NT2/D1 (cell line): ENCODE measurements at places on chromosomes 6 and 20.

DNA sequence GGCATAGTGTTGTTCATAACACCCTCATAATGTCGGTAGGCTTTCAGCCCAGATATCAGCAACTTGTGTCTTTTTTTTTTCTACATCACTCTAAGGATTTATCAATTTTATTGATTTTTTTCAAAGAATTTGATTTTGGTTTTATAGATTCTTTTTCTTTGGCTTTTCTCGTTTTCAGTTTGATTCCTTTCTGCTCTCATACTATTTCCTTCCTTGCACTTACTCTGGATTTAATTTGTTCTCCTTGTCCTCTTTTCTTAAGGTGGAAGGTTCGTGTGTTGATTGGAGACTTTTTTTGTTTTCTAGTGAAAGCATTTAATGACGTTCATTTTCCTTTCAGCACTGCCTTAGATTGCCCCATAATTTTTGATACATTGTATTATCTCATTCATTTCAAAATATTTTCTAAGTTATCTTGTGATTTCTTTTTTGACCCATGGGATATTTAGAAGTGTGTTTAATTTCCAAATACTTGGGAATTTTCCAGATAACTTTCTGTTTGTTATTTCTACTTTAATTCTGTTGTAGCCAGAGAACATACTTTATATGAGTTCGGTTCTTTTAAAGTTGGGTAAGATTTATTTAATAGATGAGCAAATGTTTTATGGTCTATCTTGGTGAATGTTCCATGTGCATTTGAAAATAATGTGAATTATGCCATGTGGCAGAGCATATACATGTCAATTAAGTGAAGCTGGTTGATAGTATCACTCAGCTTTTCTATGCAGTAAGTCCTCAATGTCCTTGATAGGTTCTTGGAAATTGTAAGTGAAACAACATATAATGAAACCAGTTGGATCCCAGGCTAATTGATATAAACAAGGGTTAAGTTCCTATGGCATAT, 62.8 kb downstream of the IRF4 start:
- DNase-seq = no peak

GRCh38 chr6:164108869-164109769, 694.6 kb downstream of the QKI start:
- DNase-seq = no peak

- DNase-seq = no peak
These were observed 86.2 kb upstream of the NFATC2 start for GRCh38 chr20:51628533-51629398.

- peak; percentile 86 for DNase-seq
These were observed 82.7 kb upstream of the TOP1 start for GRCh38 chr20:40945754-40946450.

DNA sequence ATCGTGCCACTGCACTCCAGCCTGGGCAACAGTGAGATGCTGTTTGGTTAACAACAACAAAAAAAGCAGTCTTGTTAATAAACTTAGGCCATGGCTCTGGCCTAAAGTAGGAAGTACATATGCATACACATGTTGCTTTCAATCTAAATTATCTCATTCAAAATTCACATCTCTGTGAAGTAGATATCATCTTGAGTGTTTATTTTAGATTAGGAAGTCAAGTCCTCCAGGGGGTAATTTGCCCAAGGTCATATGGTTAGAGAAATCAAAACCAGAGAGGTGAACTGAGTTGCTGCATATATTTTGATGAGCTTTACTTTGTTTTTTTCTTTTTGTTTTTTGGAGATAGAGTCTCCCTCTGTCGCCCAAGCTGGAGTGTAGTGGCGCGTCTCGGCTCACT, 52.8 kb downstream of the B4GALT5 start:
- DNase-seq = no peak

GRCh38 chr20:49630396-49630951, 62.5 kb upstream of the PTGIS start:
- DNase-seq = no peak

DNA sequence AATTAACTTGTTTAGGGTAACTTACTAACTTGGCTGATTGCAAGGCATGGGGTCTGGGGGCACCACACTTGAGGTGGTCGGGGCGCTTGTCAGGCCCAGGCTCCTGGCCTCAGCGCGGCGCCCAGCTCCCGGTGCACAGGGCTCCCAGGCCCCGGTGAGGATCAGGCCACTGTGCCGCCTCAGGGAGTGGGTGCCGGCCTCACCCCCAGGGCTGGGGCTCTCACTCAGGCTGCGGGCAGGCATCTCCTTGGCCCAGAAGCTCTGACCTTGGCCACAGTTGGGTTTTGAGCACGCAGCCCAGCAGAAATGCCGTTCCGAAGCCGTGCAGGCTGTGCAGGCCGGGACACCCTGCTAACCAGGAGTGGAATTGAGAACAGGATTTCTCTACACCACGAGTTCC, 37.8 kb upstream of the BHLHE23 start:
- no peak for DNase-seq

GRCh38 chr6:49933526-49933925, 30.4 kb downstream of the DEFB114 start:
- DNase-seq = no peak

DNA sequence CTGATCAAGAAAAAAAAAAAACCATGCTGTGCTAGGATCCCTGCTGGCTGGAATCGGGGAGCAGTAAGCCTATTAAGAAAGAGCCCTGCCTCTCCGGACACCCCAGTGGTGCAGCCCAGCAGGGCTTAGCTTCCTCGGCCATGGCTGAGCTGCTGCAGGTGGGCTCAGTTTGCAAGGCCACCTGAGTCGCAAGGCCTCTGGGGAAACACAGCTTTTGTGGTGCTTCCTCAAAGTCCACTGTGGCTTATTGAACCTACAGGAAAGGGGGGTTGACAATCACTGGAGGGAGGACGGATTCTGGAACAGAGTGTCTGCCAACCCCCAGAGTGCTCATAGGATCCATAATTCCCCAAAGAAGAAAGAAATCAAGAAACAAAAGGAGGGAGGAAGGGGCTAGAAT, 240.8 kb downstream of the SMOC2 start:
- DNase-seq = no peak

- no peak for DNase-seq
These were observed 8.6 kb downstream of the PNLDC1 start for GRCh38 chr6:159808647-159809046.

DNA sequence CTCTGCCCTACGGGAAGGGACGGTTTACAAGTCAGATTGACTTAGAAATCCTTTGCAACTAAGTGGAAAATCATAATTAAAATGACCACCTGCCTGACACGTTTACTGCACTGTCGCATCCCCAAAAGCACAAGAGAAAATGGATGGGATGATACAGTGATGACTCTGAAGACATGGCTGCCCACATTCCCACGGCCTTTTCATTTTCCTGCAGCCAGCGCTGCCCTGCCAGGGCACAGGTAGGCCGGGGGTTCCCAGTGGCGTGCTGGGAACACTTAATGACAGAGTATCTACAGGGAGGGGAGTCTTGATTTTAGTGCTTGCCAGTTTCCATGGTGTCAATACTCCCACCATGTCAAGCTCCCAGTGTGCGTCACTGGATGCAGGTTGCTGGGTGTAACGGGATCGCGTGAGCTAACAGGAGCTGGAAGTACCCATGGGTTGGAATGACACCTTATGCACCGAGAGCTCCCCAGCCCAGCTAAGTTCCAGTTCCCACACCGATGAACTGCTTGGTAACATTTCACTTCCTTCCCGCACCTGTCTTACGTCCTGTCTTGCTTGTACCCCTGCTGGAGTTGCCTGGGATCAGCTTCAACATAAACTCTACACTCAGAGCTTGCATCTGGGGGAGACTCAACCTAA, 129.0 kb downstream of the ANKRD60 start:
- DNase-seq = no peak

DNA sequence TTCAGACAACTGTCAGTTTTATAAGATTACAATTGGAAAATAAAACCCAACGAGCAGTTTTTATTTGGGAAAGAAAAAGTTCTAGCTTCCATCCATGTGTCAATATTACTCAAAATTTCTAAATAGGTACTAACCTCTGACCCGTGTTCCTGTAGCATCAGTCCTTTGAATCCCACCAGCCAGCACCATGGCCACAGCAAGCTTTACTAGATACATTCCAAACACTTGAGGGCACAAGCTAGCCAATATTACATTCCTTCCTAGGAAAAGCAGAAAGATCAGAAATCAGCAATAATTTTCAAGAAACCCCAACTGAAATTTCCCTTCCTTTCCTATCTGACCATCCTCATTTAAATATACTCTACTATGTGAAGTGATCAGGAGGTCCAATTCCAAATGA, 19.2 kb downstream of the ASF1A start:
- DNase-seq = no peak

DNA sequence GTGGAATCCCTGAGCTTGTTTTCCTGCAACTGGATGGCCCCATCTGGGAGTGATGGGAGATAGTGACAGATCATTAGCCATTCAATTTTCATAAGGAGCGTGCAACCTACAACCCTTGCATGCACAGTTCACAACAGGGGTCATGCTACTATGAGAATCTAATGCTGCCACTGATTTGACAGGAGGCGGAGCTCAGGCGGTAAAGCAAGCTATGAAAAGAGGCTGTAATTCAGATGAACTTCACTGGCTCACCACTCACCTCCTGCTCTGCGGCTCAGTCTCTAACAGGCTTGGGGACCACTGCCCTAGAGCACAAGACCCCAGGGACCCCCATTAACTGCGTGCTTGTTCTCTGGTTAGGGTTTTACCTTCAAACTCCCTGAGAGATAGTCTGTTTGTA, 12.4 kb upstream of the TREML4 start:
- DNase-seq = no peak

DNA sequence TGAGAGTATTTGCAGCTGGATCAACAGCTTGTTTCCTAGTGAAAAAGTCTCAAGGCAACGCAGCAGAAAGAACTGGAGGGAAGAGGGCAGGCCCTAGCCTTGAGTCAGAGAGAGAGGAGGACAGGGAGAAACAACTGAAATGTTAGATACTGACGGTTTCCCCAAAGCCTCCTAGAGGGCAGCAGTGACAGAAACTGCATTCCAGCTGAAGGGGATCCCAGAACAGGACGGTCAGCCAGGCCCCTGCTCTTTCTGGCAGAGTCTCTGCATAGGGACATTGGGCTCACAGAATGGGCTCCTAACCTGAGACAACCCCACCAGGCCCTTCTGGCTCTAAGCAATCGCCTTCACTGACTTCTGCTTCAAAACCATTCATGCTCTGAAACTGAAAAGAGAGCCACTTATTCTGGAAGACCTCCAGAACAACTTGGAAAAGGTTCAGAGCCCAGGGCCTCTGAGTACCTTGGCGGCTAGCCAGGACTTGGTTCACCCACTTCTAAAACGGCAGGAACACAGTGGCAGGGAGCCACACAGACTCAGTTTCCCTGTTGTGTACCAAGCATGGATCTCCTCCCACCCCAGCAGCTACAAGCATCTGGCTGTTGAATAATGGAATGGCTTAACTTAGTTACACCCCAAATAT, 72.9 kb downstream of the PSMB1 start:
- peak; percentile 13 for DNase-seq

GRCh38 chr20:5150226-5151076, 23.6 kb downstream of the CDS2 start:
- no peak for DNase-seq

GRCh38 chr6:135087403-135087802, 32.8 kb upstream of the HBS1L start:
- DNase-seq = no peak

GRCh38 chr6:43771210-43771857, 1.3 kb downstream of the VEGFA start:
- DNase-seq = no peak

GRCh38 chr6:150600010-150600300, 270 bp downstream of the PLEKHG1 start:
- no peak for DNase-seq

- no peak for DNase-seq
These were observed 61.6 kb upstream of the RNF146 start for GRCh38 chr6:127205036-127205435.

- DNase-seq = no peak
These were observed 9.9 kb downstream of the SNX21 start for GRCh38 chr20:45843506-45843905.

GRCh38 chr6:116287689-116288282, 8.1 kb upstream of the TSPYL1 start:
- peak; percentile 18 for DNase-seq

DNA sequence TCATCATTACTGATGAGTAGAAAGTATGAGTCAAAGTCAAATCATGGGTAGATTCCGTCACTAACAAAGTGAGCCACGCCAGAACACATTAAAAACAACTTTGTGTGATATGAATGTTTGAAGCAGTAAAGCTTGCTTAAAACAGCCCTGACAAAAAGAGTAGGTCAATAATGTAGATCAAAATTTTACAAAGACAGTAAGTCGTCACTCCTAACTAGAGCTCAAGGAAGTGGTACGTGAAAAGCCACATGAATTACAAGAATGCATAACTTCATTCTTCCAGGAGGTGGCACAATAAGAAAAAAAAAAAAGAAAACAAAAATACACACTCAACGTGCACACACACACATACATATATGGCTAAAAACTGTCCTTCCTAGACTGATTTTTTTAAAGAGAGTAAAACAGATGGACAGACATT, 69.9 kb downstream of the HACE1 start:
- DNase-seq = no peak

- no peak for DNase-seq
These were observed 47.6 kb downstream of the CD109 start for GRCh38 chr6:73743556-73743955.

- DNase-seq = no peak
These were observed 199.3 kb downstream of the TENT5A start for GRCh38 chr6:81553216-81553615.

DNA sequence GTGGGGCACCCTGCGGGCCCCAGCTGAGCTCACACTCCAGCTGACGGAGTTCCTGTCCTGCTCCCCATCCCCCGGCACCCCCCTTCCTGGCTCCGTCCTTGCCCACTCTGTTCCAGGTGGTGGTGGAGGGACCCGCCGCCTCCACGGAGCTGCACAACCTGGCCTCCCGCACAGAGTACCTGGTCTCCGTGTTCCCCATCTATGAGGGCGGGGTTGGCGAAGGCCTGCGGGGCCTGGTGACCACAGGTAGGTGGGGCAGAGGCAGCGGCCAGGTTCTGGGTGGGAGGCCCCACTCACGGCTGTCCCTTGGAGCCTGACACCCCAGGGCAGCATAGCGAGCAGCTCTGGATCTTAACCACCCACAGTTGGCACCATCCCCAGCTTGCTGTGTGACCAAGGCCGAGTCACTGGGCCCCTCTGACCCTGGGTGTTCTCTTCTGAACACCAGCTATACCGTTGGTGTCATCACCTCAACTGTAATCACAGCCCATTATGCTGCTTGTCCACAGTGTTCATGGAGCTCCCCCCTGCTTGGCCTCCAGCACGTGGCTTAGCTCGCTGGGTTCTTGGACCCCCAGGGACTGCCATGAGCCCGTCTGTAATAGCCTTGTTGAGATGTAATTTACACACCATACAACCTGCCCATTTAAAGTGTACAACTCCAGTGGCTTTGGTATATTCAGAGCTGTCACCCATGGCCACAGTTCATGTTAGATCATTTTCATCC, 17.4 kb downstream of the COL20A1 start:
- no peak for DNase-seq

- no peak for DNase-seq
These were observed 193.6 kb downstream of the NKAIN2 start for GRCh38 chr6:123997223-123997622.

GRCh38 chr6:143675382-143675900, 2.3 kb upstream of the PHACTR2 start:
- no peak for DNase-seq

GRCh38 chr20:826695-827323, 6.7 kb upstream of the FAM110A start:
- no peak for DNase-seq

- DNase-seq = no peak
These were observed 106.7 kb downstream of the SLX4IP start for GRCh38 chr20:10541668-10542411.

GRCh38 chr6:26597821-26598220, 1.1 kb downstream of the ABT1 start:
- DNase-seq = no peak

GRCh38 chr6:122285292-122285913, 114.0 kb upstream of the HSF2 start:
- no peak for DNase-seq
